Large intestine (tissue), 12 donors: ENCODE measurements at places on chromosomes 6 and 20. TPM values are rescaled to one million over a fixed set of nuclear protein-coding genes. Genes with fewer than 3 reads are reported as not detected.

GRCh38 chr6:154494592-154495311 is 15.7 kb downstream of the CNKSR3 start:
- H3K36me3 ChIP-seq = peaks cover 30% of the 10 kb centered on the region
- H3K4me3 ChIP-seq = no peak overlapping the region
- no peak for DNase-seq
- no peaks in the 10 kb centered on the region for H3K4me1 ChIP-seq
- no peak overlapping the region for H3K27ac ChIP-seq

GRCh38 chr6:7267466-7268091 is 45.4 kb downstream of the SSR1 start:
- H3K4me3 ChIP-seq = no peak overlapping the region
- no peaks in the 10 kb centered on the region for H3K27me3 ChIP-seq
- H3K27ac ChIP-seq = no peak overlapping the region
- DNase-seq = no peak
- peaks cover 8% of the 10 kb centered on the region for H3K4me1 ChIP-seq

PCK1 gene
- 13.3 TPM for polyA plus RNA-seq

GRCh38 chr6:96794980-96795379 is 42.3 kb downstream of the GPR63 start:
- H3K4me1 ChIP-seq = no peaks in the 10 kb centered on the region
- H3K4me3 ChIP-seq = no peak overlapping the region
- no peak for DNase-seq
- no peak overlapping the region for H3K27ac ChIP-seq

DNA sequence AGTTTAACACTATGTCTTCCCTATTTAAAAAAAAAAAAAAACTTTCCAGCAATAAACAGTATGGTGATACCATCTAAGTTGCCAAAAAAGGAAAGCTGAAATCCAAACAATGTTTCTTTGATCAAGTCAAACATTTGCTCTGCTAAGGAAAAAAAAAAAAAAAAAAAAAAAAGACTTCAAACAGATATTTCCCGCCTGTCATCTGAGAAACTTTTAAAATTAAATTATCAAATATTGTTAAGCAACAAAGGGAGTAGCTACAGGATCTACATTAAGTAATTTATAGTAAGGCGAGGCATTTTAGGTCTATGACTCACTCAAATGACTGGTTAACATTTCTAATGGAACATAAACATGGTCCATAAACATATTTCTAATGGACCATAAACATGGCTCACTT is 121.2 kb downstream of the DST start:
- H3K27ac ChIP-seq = peak overlapping the region; percentile 11
- peaks cover 13% of the 10 kb centered on the region for H3K4me1 ChIP-seq
- no peak overlapping the region for H3K4me3 ChIP-seq
- no peaks in the 10 kb centered on the region for H3K27me3 ChIP-seq

- DNase-seq = no peak
- peaks cover 7% of the 10 kb centered on the region for H3K4me1 ChIP-seq
- H3K4me3 ChIP-seq = no peak overlapping the region
- H3K36me3 ChIP-seq = no peaks in the 10 kb centered on the region
Measured at GRCh38 chr6:136764517-136764993, 27.7 kb downstream of the MAP3K5 start.

DNA sequence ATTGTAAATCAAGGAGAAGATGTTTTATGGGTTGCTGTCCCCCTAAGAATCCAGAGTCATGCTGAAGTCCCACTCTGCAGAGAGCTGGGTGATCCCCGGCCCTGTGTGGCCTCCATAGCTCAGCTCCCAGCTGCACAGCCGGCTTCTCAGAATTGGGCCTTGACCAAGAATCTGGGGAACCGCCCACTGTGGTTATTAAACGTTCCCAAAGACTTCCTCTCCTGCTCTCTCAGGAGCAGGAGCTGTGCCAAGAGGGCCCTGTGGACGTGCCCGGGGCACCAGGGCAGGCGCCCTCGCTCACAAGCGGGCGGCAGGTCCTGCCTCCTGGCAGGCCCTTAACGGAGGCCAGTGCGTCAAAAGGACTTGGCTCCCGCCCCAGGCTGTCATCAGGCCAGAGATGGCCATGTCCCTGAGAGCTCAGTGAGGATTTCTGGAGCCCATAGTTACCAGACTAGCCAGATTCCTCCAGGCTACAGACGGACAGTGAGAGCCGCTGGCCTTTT is 30.4 kb downstream of the ZC3H12D start:
- H3K4me1 ChIP-seq = peaks cover 23% of the 10 kb centered on the region
- peaks cover 3% of the 10 kb centered on the region for H3K27me3 ChIP-seq
- H3K4me3 ChIP-seq = no peak overlapping the region
- no peaks in the 10 kb centered on the region for H3K36me3 ChIP-seq

GRCh38 chr6:131372535-131372934 is 200.5 kb upstream of the ARG1 start:
- H3K4me1 ChIP-seq = peaks cover 12% of the 10 kb centered on the region
- no peak overlapping the region for H3K27ac ChIP-seq
- H3K36me3 ChIP-seq = no peaks in the 10 kb centered on the region
- H3K27me3 ChIP-seq = no peaks in the 10 kb centered on the region
- H3K4me3 ChIP-seq = no peak overlapping the region

TNXB gene
- 17.5 TPM for polyA plus RNA-seq
